ENCODE measurements at places on chromosomes 11 and 22.
A peak's percentile ranks its signal among the peaks of the same experiment; 100 is the strongest.

DNA sequence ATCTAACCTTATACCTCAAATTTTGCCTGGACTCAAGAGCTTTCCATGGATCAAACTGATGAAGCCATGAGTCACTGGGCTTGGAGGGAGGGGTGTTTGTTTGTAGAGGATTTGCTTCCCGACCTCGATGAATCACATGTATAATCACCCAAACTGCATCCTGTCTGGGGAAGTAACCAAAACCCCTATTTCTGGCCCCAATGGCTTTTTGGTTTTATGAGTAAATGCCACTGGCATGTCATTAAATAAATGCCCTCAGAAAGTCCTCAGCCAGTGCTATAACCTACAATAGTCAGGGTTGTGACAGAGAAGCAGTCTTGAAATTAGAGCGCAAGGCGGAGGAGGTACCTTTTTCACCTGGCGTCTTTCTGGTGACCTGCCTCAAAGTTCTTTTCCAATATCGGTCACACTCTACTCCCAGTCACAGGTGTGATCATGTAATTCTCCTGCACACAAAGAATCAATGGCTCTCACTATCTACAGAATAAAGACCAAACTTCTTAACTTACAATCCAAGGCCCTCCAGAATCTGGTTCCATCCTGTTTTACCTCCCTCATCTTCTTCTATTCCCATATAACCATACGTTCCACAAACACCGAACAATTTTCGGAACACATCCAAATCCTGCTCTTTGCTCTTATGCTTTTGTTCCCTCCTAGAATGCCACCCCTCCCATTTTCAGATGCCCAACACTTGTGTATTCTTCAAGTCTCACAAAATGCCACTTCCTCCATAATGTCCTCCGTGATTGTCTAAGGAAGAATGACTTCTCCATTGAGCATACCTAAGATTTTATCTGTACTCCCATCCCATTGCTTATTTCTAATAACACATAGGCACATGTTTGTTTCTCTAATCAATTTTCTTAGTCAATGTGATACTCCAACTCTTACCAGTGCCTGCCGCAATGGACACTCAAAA lies 81.3 kb upstream of the BLID start:
- DNase-seq = peak; percentile 85

GRCh38 chr11:64887757-64888405 lies 9.5 kb upstream of the EHD1 start:
- DNase-seq = peak; percentile 93

DNA sequence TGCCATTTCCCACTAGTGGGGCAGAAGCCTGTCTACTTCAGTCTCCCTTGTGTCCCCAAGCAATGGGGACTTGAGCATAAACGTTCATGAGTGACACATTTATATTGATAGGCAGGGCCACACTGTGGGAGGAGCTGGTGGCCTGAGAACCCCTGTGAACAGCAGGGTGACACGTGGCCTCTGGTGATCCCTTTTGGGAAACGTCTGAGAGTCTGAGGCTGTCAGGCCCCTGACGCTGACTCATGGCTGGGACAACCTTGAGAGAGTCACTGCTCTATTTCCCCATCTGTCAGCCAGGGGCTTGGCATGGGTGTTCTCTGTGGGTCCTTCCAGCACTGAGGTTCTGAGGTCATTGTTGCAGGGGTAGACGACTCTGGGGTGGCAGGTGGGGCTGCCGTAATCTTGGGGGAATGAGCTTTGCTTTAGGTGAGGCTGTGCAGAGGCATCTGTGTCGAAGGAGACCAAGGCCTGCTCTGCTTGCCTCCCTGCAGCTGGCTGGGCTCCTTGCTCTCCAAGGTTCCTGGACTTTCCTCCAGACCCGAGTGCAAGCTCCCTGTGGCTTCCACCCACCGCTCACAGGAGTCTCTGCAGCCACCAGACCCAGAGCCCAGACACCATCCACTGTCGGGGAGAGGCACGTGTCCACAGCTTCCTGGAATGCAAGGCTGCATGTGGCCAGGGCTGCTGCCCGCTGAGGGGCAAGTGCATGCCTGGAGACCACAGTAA lies 54.7 kb downstream of the SMIM38 start:
- no peak for DNase-seq

DNA sequence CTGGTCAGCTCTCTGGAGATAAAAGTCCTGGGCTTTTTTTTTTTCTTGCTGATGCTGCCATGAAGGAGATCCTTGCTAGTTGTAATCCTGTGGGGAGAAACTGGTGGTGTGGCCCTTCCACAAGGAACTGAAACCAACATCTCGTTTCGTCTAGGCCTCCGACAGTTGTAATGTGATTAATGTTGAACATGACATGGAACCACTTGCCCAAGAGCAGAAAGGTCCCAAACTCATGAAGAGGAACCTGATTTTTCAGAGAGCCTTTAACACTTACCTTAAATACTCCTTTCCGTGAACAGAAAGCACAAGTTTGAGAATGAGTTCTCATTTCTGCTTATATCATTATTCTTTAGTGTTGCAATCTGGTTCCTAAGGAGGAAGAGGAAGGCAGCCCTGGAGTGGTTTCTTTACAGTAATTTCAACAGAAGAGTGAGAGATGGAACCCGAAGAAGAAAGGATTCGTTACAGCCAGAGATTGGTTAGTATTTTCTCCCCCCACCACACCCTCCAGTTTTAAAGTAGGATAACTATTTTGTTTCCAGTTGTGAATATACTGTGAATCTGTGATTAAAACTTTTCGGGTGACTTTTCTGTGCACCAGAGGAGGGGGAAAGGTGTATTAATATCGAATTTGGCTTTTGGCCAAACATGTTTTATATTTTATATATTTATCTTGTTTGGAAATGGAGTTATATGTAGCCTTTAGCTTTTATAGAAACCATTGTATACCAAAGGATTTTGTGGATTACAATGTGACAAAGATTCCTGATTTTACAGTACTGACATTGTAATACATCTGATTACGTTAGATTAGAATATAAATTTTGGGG lies 2.0 kb downstream of the KDM2A start:
- DNase-seq = peak; percentile 27

DNA sequence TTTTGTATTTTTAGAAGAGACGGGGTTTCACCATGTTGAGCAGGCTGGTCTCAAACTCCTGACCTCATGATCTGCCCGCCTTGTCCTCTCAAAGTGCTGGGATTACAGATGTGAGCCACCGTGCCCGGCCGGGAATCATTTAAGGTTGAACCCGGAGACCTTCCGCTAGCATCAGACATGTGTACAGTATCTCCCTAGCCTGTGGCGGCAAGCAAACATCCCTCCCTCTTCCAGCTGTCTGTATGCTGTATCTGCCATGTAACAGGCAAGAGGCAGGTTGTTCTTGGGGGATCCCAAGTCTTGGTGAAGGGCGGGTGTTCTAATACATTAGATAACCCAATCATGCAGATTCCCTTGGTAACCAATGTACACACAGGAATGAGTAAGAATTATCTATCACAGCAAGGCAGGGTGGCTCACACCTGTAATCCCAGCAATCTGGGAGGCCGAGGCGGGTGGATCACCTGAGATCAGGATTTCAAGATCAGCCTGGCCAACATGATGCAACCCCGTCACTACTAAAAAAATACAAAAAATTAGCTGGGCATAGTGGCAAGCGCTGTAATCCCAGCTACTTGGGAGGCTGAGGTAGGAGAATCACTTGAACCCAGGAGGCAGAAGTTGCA lies 58.1 kb upstream of the RBFOX2 start:
- no peak for DNase-seq

Data from GM03348 (cell line).